MV-4-11 (cell line): ENCODE measurements at places on chromosomes 3 and 15.

- no peak for DNase-seq
Measured at GRCh38 chr3:11095932-11096265, 58.4 kb upstream of the HRH1 start.

GRCh38 chr15:87907676-87908446 is 348.7 kb downstream of the NTRK3 start:
- DNase-seq: no peak

- no peak for DNase-seq
Measured at GRCh38 chr3:100936931-100937330, 56.3 kb downstream of the ABI3BP start.

- DNase-seq: peak; percentile 37
Measured at GRCh38 chr3:7309641-7310102, 448.8 kb downstream of the GRM7 start.

DNA sequence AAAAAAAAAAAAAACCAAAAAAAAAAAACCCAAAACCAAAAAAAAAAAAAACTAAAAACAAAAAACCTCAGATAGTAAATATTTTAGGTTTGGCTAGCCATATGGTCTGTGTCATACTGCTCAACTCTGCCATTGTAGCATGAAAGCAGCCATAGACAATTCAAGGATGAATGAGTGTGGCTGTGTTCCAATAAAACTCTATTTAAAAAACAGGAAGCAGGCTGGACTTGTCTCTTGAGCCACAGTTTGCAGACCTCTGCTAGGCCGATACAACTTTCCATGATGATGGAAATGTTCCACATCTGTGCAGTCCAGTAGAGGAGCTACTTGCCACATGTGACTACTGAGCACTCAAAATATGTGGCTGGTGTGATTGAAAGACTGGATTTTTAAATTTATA is 11.1 kb downstream of the EFCAB12 start:
- DNase-seq: peak; percentile 25

DNA sequence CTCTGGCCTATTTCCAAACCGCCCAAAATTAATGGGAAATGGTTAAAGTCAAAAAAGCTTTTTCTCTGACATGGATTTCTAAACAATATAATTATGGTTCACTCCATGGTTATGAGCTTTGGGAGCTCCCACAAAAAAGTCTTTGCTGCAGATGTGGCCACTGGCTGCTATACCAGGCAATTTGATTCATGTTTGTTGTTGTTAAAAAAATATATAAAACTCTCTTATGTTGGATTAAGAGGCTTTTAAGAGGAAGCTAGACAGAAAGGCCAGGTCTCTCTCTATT is 258.6 kb downstream of the TIGIT start:
- no peak for DNase-seq

DNA sequence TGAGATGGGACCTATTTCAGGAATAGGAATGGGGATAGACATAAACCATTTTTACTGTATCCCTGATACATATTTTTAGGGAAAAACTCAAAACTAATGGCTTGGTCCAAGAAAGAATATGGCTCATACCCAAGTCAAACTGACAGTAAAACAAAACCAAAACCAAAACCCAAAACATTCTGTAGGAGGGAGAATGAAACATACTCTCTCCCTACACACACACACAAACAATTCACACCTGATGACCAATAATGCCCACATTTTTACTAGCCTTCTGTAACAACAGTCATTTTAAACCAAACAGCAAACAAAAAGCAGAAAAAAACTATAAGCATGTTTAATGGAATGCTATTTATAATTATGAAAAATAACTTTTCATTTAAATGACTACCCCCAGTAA is 74.9 kb downstream of the NBEAL2 start:
- DNase-seq: no peak

- no peak for DNase-seq
Measured at GRCh38 chr3:119148493-119149180, 2.7 kb downstream of the TEX55 start.

- no peak for DNase-seq
Measured at GRCh38 chr3:96814651-96815567, 515 bp downstream of the EPHA6 start.

GRCh38 chr3:87009271-87009670 is 18.3 kb upstream of the VGLL3 start:
- no peak for DNase-seq
